ENCODE measurements at places on chromosomes 5 and 9. TPM values are rescaled to one million over a fixed set of nuclear protein-coding genes. Genes with fewer than 3 reads are reported as not detected.

The IFNK gene
- total RNA-seq: not detected

The OTP gene
- not detected for total RNA-seq

The ROPN1L gene
- total RNA-seq: 0.61 TPM

The SPARC gene
- 4.1 TPM for total RNA-seq

The RBM22 gene
- 73.3 TPM for total RNA-seq

DNA sequence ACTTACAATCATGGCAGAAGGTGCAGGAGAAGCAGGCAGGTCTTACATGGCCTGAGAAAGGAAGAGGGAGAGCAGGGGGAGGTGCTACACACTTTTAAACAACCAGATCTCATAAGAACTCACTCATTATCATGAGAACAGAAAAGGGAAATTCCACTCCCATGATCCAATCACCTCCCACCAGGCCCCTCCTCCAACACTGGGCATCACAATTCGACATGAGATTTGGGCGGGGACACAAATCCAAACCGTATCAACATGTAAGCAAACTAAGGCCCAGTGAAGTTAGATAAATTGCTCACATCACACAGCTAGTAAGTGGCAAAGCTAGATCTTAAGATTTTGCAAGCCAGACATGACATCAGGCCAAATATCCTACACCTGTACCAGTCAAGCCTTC, 48.3 kb upstream of the RIC1 start:
- no peaks in the 10 kb centered on the region for H3K36me3 ChIP-seq
- H3K27me3 ChIP-seq: no peaks in the 10 kb centered on the region
- H3K27ac ChIP-seq: no peak overlapping the region

DNA sequence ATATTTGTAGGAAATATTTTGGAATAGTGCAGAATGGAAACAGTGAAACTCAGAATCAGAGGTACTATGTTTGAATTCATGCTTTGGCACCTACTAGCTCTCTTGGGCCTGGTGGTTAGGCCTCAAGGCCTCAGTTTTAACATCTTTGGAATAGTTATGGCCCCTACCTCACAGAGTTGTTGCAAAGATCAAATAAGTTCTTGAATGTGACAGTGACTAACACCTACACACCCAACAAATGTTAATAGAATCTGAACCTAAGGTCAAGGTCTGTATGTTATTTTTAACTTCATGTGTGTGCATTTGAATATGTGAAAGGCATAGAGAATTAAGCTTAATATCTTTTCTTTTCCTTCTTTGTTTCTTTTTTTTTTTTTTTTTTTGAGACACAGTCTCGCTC, 87.3 kb downstream of the SLC44A1 start:
- DNase-seq: no peak
- H3K27ac ChIP-seq: no peak overlapping the region
- no peak overlapping the region for H3K4me3 ChIP-seq

DNA sequence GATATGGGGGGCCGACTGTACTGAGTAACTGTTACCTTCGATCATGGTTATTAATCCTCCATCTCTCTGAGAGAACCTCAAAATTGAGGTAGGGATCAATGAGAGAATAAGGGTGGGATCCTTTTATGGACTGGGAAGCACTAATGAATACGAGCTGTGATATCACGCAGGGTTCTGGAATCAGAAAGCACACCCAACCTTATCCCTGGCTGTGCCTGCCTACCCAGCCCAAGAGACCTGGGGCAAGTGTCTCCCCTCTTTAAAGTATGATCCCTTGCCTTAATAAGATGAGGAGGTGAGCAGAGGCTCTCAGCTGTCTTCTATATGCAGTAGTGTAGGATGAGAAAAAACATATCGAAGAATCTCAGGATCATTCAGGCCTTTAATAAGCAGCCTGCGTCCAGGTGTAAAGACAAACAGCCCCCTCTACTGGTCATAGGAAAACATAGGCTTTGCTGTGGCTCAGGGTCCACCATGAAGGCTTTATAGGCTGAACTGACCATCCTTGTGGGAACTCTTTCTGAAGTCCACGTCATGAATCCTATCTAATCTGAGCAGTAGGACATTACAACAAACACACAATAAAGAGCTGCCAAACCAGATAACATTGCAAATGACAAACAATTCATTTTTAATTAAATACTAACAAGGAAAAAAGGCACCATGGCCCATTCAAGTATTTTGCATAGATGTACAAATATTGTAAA, 16.8 kb downstream of the NIPAL4 start:
- H3K27ac ChIP-seq: no peak overlapping the region
- no peak overlapping the region for H3K4me3 ChIP-seq
- no peak for DNase-seq
- H3K4me1 ChIP-seq: peaks cover 15% of the 10 kb centered on the region

GRCh38 chr5:140806834-140807775, at the start of gene PCDHA4:
Gene PCDHA4 (plus strand): TSS chr5:140807068.
- no peak within 1 kb of the TSS for H3K27ac ChIP-seq
- no peaks in the 10 kb centered on the region for H3K36me3 ChIP-seq
- no peak for DNase-seq
- H3K27me3 ChIP-seq: peaks cover 15% of the 10 kb centered on the region
- no peaks in the 10 kb centered on the region for H3K4me1 ChIP-seq

DNA sequence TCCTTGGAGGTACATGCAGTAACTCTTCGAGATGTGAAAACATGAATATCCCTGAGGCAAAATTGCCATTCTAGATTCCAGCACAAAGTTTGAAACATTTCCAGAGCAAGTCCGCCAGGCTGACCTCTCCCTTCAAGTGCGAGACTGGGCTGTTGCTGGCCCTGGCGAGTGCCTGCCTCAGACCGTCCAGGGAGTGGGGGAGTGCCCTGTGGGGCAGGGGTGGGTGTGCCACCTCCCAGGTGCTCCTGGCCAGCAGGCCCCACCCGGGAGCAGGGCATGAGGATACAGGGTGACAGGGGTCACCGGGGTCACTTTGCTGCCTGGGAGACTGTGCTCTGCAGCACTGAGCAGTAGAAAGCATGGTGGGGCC, 199.9 kb downstream of the AOPEP start:
- no peak overlapping the region for H3K27ac ChIP-seq
- no peaks in the 10 kb centered on the region for H3K27me3 ChIP-seq
- no peaks in the 10 kb centered on the region for H3K4me1 ChIP-seq
- no peak for DNase-seq
- H3K4me3 ChIP-seq: no peak overlapping the region

GRCh38 chr5:142522983-142523382, 162.9 kb downstream of the FGF1 start:
- H3K4me1 ChIP-seq: no peaks in the 10 kb centered on the region
- H3K27me3 ChIP-seq: no peaks in the 10 kb centered on the region
- H3K27ac ChIP-seq: no peak overlapping the region

DNA sequence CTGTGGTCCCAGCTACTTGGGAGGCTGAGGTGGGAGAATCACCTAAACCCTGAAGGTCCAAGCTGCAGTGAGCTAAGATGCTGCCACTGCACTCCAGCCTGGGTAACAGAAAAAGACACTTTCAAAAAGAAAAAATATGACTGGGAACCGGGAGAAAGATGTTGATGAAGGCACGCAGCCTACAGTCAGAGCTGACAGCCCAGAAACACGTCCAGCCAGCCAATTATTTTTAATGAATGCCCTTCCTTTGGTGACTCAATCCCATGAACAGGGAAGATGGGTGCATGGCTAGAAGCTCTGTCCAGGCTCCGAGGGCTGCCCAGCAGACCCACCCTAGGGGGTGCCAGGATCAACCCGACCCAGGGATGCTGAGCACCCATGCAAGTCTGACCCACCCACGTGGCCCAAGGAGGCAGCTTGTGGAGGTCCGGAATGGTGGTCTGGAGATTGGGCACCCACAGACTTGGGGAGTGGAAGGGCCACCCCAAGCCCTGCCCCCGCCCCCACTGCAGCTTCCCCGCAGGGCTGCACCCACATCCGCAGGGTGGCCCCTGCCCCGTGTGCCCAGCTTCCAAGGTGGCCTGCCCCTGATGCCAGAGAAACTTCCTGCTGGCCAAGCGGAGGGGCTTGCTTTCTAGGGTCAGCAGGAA, 51.0 kb downstream of the ADAMTS2 start:
- H3K27me3 ChIP-seq: no peaks in the 10 kb centered on the region
- no peak for DNase-seq
- no peaks in the 10 kb centered on the region for H3K4me1 ChIP-seq
- H3K27ac ChIP-seq: no peak overlapping the region
- H3K4me3 ChIP-seq: no peak overlapping the region

DNA sequence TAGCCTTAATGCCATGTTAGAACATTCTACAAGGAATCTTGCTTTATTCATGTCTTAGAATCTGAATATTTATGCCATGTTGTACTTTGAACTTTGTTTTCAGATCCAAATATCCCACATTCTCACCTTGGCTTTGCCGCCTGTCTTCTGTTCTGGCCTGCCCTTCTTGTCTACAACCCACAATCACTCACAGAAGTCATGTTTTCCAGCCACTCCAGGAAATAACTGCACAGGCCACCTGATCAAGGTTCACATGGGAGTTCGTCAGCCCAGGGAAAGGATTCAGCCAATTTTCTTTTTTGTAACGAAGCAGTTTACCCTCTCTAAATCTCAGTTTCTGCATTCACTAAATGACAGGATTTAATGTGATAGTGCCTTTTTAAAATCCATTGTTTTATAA, 70.5 kb downstream of the JAKMIP2 start:
- no peaks in the 10 kb centered on the region for H3K36me3 ChIP-seq
- H3K27me3 ChIP-seq: no peaks in the 10 kb centered on the region
- H3K27ac ChIP-seq: no peak overlapping the region

- no peaks in the 10 kb centered on the region for H3K36me3 ChIP-seq
- peak within 1 kb of the TSS; percentile 59 for H3K4me3 ChIP-seq
- H3K27me3 ChIP-seq: no peaks in the 10 kb centered on the region
- no peak for DNase-seq
- H3K27ac ChIP-seq: no peak within 1 kb of the TSS
Measured at GRCh38 chr9:96383165-96383942, at the start of gene SLC35D2. Gene SLC35D2 (minus strand): TSS chr9:96383711. CDS start chr9:96383634, 77 bp downstream.

Data from T-cell (primary cell).